ENCODE measurements at places on chromosomes 12 and 14.
A peak's percentile ranks its signal among the peaks of the same experiment; 100 is the strongest.

- no peak for DNase-seq
Observed at GRCh38 chr14:96077983-96078624, 38.9 kb downstream of the C14orf132 start.

DNA sequence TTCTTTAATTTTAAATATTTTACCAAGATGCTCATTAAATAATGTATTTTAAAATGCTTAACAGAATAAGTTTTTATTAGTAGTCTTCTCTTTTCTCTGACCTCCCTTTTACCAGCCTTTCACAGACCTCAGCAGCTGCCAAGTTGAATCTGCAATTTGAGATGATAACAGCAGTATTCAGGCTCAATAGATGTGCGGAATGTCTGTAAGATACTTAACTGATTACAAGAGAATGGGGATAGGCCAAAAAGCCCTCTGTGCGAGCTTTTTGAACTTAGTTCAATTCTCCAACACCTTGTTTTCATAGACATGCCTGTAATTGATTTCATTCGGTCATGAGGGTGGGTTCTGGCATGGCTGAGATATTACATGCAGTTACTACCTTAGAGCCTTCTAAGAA lies 277.2 kb downstream of the TMTC2 start:
- DNase-seq: no peak

DNA sequence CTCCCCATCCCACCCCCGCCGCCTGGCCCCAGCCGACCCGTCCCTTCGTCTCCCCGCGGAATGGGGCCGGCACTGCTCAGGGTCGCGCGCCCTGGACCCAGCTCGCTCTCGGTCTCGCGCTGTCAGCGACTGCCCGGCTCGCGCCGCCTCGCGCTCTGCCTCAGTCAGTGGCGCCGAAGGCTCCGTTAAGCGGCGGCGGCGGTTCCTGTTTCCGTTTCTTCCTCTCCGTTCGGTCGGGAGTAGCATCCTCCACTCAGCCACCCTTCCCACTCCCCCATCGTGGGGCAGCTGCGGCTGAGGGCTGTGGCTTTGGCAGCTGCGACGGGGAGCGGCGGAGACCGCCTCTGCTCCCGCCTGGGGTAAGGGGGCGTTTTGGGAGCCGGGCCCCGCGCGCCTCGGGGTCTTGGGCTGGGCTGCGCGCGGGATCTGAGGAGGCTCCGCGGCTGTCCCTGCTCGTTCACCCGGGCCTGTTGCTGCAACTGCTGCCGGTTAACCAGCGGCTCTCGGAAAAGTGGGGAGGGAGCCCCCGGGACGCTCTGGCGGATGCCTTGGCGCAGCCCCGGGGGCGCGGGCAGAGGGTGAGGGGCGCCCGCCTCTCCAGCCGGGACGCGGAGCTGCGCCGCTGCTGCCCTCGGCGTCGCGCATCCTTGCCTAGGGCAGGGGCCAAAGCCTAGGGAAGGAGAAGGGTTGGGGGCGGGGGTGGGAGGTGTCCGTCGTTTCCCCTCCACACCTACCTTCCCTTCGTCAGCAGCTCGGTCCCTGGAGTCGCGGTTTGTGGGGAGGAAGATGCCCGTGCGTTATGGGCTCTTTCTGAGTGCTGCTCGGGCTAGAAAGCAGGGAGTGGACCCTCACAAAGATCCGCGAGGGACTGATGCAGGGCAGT lies 567 bp downstream of the FUT8 start:
- peak; percentile 48 for DNase-seq

GRCh38 chr14:99397698-99398097 lies 83.0 kb downstream of the SETD3 start:
- no peak for DNase-seq

DNA sequence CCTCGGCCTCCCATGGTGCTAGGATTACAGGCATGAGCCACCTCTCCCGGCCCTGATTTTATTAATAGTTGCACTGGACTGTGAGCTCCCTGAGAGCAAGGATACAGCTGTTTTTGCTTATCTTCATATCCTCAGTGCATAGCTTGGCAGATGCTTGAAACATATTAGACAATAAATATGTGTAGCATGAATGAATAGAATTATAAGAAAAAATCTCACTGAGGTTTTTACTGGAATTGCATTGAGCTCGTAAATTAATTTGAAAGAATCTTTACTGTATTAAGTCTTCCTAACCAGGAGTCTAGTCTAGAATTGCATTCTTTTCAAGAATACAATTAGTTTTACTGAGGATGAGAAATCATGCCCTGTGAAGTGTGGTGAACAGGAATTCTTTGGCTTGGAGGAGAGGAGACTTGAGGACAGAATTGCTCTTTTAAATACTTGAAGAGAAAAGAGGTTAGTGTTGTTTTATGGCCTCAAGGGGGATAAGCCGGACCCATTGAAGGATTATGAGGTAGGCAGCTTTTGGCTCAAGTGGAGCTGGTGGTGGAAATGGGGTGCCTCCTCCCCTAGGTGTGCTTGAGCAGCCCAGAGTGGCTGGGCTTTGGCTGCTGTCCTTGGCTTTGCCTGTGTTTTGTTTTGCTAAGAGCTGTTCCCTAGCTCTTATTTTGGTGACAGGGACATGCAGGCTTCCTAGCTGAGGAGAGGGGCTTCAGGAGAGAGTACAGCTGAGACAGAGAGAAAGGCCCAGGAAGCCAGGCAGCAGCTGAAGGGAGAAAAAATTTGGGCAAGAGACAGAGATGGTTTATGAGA lies 34.0 kb downstream of the PLEKHD1 start:
- no peak for DNase-seq

DNA sequence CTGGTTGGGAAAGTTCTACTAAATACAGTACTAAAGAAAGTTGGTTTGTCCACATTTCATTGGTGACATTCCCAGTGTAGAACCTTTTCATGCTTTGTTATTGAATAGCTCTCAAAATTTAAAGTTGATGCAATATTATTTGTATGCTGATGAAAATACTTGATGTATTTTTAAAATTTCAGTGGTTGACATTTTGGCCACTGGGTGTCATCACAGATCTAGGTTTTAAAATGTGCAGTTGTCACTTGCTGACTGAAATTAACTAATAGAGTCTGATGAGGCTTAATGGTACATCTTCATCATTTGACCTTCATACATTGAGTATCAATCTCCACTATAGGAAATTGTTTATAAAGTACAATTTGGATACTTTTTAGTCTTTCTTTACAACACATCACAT lies 37.1 kb downstream of the CMAS start:
- DNase-seq: no peak

DNA sequence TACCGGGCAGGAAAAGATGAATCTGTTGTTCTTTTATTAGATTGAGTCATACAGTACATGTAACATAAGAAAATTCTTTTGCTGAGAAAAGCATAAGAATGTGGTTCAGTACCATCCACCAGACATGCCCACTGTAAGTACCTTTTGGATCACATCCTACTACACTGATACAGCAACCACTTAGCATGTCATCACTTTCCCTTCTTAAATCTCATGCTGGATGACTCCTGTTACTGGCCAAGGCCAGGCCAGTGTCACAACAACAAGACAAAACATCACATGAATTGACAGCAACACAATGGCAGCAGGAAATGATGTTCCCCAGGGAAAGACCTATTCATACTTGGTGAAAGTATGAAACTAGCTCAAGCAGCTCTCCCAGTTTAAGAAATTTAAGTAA lies 46.4 kb downstream of the STXBP6 start:
- DNase-seq: no peak

DNA sequence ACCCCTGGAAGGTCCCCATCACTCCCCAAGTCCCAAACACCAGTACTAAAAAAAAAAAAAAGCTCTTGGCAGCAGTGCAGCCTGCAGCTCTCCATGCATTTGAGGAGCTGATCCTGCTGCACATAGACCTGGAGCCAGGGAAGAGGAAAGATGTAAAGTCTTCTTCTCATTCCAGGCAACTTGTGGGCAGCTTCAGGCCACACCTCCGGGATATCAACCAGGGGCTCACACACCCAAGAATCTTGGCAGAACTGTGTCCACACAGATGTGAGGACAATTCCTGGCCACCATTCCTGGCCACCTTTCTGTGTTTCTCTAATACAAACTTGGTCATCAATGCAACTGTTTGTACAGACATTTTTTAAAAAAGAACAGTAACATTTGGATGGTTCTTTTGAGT lies 72.7 kb downstream of the TMEM132C start:
- no peak for DNase-seq

DNA sequence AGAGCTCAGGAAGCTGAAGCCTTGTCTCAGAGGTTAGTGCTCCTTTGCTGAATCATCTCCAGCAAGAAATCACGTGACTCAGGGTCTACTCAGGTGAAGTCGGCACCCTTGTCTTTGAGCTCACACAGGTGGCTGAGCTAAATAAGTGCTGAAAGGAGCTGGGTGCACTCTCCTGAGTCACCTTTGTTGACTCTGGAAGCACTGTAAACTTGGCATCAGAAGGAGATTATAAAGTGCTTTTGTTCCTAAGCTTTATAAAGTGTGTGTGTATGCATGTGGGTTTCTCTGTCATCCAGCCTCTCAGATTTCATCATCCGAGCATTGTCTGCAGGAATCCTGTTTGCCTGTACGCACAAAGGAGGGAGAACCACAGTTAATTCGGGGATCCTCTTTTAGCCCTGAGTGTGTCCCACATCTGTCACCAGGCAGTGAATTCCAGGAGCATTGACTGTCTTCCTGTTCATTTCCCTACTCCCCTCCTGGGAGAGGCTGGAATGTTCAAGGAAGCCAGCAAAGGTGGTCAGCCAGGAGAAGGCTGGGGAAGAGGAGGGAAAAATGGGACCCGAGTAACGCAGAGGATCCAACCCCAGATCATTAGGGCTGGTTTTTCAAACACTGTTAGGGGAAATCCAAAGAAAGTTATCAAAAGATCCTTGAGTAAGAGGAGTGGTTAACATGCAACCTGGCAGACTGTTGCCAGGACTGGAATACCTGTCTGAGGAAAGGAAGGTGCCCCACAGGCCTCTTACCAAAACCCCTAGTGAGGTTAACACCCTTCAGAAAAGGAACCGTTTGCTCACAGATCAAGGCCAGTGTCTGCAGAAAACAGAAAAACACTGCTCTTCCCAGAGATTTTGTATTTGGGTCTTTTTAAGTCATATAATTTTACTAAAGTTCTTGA lies 157.5 kb upstream of the HIF1A start:
- DNase-seq: no peak

GRCh38 chr12:63919756-63920155 lies 75.3 kb downstream of the SRGAP1 start:
- DNase-seq: no peak

DNA sequence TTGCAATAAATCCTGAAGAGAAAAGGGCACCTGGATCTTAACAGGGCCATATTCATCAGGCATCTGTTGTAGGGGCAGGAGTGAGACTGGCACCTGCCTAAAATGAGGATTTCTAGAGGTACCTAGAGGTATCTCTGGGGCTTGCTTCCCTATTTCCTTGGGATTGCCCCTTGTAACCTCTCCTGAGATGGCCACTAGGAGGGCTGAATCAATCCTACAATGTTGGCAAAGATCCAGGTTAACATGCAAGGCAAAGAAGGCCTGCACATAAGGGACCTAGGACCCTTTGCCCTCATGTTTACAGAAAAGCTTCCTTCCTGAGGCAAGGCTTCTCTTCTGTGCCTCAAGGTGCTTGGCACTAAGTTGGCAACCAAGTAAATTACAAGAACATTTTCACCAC lies 25.8 kb upstream of the CLEC4E start:
- DNase-seq: no peak

GRCh38 chr12:122895704-122896636 lies at the start of gene VPS37B:
TSS of gene VPS37B (minus strand) at chr12:122896124. CDS start at chr12:122896062, 62 bp downstream.
- DNase-seq: peak; percentile 58

DNA sequence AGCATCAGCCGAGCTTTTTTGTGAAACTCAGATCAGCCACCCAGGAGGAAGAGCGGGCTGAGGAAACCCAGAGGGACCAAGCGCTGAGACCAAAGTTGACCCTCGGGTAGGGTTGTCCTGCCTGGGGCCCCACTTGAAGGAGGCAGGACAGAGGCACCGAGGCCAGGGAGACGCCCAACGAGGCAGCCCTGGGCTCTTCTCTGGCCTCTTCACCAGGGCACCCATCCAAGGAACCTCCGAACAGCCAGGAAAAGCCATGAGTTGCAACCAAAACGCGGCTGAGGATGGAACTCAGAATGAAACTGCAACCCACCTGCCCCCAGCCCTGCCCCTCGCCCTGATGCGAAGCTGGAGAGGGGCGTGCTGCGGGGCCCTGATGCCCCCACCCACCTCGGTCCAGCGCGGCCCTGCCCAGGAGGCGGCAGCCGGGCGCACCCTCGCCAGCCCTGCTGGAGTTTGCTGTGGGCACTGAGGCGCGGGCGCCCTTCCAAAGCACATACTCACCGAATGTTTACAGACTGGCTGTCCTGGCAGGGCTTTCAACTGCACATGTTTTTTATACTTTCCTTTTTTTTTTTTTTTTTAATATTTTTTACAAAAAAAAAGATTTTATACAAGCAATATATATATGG lies 41.9 kb downstream of the JDP2 start:
- peak; percentile 28 for DNase-seq

DNA sequence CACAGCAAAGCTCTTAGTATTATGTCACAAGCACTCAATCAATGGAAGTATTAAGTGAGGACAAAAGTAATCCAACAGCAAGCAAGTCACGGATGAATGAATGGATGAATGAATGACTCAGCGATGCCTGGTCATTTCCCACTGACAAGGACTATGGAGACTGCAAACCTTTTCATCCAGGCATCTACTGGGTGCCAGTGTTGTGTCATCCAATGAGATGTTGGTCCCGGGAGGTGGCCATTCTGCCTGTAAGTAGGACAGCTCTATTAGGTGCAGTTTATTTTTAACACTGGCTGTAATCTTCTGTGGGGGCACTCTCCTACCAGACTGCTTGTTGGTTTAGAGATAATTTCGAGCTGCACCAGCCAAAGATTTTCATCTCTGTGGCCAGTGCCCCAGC lies 39.4 kb downstream of the STAB2 start:
- DNase-seq: no peak

DNA sequence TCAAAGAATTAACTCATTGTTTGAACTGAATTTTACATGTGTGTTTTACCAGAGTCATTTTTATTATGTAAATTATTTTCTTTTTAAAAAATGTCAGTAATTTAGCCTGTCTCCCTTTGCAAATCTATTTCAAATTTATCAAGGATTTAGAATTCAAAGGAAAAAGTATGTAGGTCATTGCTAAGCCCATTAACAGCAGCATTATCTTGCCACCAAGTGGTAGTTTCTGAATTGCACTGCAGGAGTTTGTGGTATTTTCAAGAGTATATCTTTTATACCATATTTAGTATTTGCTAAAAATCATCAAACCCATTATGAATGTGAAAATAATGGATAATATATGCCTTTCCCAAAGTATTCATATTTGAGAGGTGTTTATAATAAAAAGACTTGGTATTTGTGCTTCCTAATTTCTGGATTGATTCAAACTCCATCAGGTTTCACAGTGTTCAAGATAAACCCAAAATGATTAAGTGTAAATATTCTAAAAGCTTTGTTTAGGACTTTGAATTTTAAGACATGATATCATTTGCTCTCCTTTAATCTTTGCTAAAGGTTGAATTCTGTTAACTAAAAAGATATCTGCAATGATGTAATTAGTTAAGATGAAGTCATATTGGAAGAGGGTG lies 711.4 kb downstream of the FSCB start:
- DNase-seq: no peak
